ENCODE measurements at places on chromosomes 1 and 21.

- no peak for DNase-seq
Measured at GRCh38 chr1:174742805-174743653, 256.7 kb upstream of the CACYBP start.

- DNase-seq = no peak
Measured at GRCh38 chr21:35510957-35511695, 462.0 kb upstream of the RUNX1 start.

DNA sequence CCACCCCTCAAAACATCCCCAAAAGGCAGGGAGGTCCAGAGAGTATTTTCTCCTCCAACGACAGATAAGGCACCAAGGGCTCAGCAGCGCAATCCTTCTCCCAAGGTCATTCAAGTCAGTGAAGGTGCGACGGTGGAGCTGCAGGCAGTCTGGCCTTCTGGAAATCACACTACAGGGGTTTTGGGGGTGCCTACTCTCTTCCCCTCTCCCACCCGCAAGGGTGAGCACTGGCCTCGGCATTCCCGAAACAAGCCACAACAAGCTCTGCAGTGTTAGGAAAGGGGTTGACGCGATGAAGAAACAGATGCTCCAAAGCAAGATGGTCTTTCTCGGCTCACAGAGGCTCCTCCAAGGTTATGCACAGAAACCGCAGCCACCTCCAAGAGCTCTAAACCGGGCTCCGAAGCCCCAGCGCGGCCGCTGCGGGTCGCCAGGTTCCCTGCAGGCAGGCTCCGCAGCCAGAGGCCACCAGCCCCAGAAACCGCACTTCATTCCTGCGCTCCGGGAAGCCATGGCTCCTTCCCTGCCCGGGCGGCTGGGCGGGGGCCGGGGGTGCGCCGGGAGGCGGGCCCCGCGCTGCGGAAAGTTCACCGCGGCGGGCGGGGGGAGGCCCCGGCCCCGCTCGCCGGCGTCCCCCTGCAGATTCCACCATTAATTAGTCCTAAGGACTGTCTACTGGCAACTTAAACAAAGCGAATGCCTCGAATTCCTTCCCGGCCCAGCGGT, 1.1 kb downstream of the LUZP1 start:
- DNase-seq = no peak

DNA sequence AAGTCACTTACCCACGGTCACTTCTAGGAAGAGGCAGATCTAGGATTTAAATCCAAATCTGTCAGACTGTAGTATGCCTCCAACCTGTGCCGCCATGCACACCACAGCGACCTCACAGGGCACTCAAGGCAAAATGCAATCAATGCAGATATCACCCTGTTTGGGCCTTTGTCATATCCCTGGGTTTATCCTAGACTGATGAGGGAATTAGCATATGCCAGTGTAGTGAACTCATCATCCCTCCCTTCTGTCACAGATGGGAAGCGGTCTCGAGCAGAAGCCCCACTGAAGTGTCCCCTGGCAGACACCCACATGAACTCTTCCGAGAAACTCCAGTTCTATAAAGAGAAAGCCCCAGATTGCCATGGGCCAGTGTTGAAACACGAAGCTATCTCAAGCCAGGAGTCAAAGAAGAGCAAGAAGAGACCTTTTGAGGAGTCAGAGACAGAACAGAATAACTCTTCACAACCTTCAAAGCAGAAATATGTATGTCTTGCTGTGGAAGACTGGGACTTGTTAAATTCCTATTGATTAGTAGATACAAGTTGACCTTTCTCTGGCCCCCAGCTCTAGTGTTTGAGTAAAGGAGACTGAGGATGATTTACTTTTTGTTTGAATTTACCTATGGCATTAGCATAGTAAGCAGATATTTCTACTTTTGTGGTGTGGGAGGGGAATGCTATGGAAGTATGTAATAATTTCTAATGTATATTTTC, 21.4 kb downstream of the LRRC42 start:
- no peak for DNase-seq

GRCh38 chr1:186499571-186499970, 38.7 kb upstream of the PDC start:
- DNase-seq = no peak

- no peak for DNase-seq
Measured at GRCh38 chr1:232899839-232900238, 50.6 kb upstream of the NTPCR start.

- DNase-seq = no peak
Measured at GRCh38 chr1:152673016-152673415, 2.1 kb upstream of the LCE2C start.

GRCh38 chr1:99850459-99851291, 514 bp downstream of the AGL start:
- DNase-seq = no peak

GRCh38 chr1:93652323-93652949, 29.2 kb downstream of the BCAR3 start:
- DNase-seq = no peak

DNA sequence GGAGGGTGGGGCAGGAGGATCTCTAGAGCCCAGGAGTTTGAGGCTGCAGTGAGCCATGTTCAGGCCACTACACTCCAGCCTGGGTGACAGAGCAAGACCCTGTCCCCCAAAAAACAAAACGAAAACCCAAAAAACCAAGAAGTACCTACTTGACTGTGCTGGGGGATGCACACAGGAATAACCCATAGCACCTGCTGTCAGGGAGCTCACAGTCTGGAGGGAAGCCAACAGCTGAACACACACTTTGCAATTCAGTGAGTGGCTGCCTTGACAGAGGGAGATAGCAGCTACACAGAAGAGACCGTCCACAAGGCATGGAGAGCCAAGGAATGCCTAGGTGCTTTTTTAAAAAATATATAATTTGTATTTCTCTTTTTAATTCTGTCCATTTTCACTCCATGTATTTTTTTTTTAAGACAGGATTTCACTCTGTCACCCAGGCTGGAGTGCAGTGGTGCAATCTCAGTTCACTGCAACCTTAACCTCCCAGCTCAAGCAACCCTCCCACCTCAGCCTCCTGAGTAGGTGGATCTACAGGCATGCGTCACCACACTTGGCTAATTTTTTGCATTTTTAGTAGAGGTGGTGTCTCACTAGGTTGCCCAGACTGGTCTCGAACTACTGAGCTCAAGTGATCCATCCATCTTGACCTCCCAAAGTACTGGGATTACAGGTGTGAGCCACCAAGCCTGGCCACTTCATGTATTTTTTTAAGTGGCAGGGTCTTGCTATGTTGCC, 68.7 kb downstream of the NID1 start:
- no peak for DNase-seq

DNA sequence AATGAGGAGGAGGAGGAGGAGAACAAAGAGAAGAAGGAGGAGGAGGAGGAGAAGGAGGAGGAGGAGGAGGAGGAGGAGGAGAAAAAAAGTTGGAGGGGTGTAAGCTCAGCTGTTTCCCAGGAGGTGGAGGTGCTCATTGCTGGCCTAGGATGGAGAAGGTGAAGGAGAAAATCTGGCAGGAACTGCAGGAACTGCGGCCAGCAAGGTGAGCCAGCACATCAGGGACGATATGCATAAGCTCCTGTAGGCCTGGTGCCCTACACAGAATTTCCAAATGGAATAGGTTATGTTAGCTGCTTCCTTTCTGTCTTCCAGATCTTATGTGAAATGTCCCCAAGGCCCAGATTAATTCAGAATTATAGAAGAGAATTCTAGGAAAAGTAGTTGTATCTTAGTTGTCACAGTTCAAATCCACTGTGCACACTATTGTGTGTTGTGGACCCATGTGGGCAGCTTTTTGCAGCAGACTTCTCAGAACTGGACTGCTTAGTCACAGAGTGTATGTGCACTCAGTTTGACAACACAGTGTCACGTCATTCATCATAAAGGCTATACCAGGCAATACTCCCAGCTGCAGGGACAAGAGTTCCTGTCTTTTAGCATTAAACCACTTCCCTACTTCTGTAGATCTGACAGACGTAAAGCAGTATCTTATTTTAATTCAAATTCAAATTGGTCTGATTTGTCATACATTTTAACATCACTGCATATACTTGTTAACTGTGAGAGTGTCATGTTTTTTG, 303.7 kb downstream of the HLX start:
- DNase-seq = no peak

- DNase-seq = no peak
Measured at GRCh38 chr1:219778793-219779369, 149.5 kb downstream of the SLC30A10 start.

DNA sequence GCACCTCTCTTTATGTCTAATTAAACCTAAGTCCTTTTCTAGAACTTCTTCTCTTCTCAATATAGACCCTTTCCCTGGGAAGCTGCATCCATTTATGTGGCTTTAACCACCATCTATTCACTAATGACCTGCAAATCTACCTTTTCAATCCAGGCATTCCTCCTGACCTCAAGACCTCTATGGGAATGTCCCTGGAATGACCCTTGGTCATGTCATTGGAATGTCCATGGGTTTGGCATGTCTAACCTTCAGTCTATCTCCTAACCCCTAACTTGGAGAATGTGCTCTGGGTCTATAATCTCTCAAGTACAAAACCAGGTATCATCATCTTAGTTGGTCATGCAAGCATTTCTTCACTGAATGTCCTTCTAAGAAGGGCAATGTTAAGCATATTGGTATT, 196.1 kb downstream of the KCNH1 start:
- no peak for DNase-seq

- no peak for DNase-seq
Measured at GRCh38 chr1:231866392-231867331, 240.1 kb downstream of the DISC1 start.

GRCh38 chr1:74731399-74732052, 1.3 kb downstream of the CRYZ start:
- DNase-seq = no peak

DNA sequence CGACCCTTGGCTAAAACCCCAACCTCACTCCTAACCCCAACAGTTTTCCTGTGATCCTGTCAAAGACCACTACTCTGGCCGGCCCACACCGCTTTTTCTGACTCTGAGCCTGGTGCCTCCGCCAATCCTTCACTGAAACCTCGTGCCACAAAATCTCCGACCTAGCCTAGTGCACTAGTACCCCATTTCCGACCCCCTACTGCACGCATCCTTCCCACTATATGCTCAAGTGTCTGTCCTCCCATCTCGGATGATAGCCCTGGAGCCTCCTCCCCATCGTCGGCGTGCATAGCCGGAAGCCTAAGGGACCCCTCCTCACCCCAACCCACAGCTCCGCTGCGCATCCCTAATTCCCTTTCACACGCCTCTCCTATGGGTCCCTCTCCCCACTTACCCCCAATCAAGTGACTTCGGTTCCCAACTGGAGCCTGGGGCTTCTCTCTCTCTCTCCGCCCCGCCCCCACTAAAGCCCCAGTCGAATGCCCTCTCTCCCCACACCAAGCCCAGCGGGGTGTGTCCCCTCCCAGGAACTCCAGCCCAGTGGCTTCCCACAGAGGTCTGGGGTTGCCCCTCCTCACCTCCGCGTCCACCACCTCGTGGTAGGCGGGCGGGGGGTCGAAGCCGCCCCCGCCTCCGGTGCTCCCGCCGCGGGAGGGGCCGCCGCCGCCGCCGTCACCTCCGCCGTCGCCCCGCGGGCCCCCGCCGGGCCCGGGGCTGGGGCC, 791 bp downstream of the USP24 start:
- DNase-seq = no peak

GRCh38 chr1:18166929-18167328, 59.3 kb downstream of the IGSF21 start:
- no peak for DNase-seq

Measured in amygdala (tissue), 56 donors.